Effector memory CD4-positive, alpha-beta T cell (primary cell): ENCODE measurements at places on chromosomes 2 and 18.

- DNase-seq, result no peak
Measured at GRCh38 chr2:241568726-241569125, 10.2 kb downstream of the BOK start.

DNA sequence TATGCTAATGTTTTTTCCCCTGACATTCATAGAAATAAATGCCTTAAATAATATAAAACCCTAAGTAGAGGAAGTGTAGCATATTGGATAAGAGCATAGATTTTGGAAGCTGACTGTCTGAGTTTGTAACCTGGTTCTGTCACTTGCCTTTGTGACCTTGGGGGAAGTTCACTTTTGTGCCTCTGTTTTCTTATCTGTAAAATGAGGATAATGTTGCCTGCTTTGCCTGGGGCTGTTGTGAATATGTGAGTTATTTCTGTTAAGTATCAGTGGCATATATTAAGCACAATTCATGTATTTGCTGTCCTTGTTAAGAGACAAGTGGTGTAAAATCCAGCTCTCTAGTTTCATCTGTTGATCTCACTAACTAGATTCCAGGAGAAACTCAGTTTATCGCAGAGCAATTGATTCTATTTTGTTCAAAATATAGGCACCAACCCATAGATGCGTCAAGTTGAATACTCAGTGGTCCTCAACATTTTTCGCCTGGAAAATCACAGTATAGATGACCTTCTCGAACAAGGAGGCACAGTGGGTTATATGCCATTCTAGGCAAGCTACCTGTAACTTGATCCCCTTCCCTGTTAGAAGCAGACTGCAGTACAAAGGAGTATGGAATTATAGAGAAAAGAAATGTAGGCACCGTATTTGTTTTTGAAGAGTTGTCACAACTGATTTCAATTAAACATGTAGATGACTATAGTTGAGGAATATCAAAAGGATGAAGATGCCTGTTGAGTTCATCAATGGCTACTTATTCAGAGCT lies 67.0 kb downstream of the SOCS6 start:
- DNase-seq, result no peak

GRCh38 chr2:148103946-148104345 lies 83.1 kb downstream of the MBD5 start:
- DNase-seq, result no peak

- no peak for DNase-seq
Measured at GRCh38 chr18:36448384-36449290, 151.1 kb downstream of the FHOD3 start.

DNA sequence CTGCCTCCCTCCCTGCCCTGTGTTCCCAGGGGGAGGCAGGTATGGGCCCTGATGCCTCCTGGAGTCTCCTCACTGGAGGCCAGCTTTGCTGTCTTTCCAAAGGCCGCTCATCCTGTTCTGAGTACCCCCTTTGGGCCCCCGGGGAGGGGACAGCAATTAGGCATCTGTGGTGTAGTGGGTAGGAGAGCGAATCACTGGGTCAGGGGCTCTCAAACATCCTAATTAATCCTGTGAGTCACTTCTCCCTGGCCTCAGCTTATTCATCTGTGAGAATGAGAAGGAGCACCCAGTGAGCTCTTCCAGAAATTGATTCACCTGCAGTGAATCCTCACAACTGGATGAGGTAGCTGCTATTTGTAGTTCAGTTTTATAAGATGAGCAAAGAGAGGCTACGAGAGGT lies 16.4 kb downstream of the TET3 start:
- no peak for DNase-seq

GRCh38 chr2:161063157-161063945 lies 96.9 kb upstream of the TANK start:
- peak; percentile 38 for DNase-seq

DNA sequence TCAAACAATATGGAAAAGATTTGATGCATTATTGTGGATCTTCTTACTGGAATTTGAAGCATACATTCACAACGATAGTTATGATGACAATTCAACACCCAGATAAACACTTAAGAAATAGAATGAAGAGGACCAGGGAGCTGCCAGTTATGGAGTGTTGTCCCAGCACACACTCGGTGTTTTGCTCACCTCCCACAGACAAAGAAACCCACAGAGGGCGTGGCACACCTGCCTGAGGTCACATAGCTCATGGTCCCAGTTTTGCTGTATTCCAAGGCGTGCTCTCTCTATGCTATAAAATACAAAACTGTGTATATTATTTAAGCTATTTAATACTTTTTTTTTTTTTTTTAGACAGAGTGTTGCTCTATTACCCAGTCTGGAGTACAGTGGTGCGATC lies 31.1 kb downstream of the EFR3B start:
- DNase-seq, result no peak

GRCh38 chr2:163441603-163442002 lies 294.2 kb downstream of the FIGN start:
- no peak for DNase-seq

GRCh38 chr2:97870396-97870843 lies 125.3 kb downstream of the TMEM131 start:
- no peak for DNase-seq

- DNase-seq, result no peak
Measured at GRCh38 chr2:9199716-9200632, 6.6 kb upstream of the ASAP2 start.

GRCh38 chr2:80073134-80073561 lies 231.4 kb downstream of the LRRTM1 start:
- DNase-seq, result no peak

DNA sequence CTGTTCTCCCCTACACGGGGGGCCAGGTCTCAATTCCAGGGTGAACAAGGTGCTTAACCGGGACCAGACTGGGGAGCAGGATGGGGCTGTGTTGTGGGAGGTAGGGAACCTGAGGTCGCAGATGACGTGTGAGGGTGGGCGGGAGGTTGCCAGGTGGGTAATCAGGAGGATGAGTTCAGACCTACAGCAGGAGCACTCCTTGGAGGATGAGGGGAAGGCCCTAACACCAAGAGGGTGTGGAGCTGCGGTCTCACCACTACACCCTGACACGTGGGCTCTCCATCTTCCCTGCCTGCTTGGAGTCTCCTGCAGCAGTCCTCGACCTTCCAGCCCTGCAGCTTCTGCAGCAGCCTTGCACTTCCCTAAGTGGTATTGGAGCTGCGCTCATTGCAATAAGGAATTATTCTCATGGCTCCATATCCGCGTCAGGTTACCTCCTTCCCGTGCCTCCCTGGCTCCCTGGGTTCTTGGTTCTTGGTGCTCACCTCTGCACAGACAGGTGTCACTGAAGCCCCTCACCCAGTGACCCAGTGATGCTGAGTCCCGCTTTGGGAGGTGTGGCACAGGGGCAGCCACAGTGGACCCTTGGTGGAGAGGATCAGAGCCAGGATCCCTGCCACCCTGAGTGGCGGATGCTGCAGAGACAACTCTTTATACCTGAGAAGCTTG lies 15.5 kb downstream of the SH3BP4 start:
- no peak for DNase-seq

DNA sequence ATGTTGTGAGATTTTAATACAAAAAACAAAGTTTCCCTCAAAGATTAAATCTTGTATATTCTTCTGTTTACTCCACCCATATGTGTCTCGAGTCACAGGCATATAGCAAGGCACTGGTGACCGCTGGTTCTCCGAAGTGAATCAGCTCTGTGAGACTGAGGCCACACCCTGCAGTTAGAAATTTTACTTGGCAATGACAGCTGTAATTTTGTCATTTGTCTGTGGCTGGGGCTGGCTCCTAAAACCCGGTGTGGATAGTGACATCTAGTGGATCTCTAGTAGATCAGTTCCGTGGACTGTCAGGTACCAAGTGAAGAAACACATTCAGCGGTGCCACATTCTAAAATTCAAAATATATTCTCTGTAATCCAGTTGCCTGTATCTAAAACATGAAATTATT lies 278.0 kb downstream of the NEDD4L start:
- peak; percentile 6 for DNase-seq

GRCh38 chr2:119426801-119427395 lies 4.8 kb upstream of the TMEM37 start:
- DNase-seq, result no peak

DNA sequence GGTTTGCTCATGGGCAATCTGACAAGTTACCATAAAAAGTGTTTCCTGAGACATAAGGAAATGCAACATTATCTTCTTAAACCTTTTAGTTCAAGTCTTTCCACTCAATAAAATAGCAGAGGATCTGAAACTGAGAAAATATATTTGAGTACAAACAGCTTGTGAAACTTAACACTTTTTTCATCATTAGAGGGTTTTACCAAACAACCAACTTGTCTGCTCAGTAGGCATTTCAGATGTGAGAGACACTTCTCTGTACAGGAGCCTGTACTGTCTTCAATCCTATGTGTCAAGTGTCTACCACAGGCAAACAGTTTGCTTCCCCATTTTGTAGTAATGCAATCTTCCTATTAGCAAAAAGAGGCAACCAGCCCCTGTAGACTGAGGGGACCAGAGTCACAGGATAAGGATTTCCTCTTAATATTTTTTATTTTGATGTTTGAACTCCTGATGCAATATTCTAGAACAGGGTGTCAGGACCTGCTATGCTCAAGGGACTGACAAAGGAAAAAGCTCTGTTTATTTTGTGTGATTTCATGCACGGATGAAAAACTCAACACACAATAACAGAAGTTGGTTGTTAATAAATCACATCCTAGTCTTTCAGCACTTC lies 159.1 kb upstream of the LHCGR start:
- DNase-seq, result no peak

DNA sequence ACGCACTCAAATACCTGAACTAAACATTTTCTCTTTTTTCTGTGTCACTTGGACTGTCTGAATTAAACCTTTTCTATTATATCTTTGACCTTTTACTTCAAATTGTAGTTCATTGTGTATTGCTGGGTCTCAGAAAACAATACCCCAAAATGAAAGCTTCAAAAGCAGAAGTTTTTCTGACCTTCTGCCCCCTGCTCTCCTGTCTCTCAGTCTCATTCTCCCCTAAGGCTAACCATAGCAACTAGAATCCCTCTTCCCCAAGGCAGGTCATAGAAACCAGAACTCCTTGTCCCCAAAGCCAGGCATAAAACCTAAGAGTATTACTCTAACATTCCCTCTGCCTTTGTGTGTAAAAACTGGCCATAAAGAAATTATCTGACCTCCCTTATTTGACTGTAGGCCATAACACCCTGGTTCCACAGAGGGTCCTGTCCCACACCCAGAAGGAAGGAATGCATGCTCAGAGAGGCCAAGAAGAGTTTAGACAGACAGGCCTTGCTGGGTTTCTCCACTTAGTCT lies 93.5 kb upstream of the B3GNT2 start:
- DNase-seq, result no peak

DNA sequence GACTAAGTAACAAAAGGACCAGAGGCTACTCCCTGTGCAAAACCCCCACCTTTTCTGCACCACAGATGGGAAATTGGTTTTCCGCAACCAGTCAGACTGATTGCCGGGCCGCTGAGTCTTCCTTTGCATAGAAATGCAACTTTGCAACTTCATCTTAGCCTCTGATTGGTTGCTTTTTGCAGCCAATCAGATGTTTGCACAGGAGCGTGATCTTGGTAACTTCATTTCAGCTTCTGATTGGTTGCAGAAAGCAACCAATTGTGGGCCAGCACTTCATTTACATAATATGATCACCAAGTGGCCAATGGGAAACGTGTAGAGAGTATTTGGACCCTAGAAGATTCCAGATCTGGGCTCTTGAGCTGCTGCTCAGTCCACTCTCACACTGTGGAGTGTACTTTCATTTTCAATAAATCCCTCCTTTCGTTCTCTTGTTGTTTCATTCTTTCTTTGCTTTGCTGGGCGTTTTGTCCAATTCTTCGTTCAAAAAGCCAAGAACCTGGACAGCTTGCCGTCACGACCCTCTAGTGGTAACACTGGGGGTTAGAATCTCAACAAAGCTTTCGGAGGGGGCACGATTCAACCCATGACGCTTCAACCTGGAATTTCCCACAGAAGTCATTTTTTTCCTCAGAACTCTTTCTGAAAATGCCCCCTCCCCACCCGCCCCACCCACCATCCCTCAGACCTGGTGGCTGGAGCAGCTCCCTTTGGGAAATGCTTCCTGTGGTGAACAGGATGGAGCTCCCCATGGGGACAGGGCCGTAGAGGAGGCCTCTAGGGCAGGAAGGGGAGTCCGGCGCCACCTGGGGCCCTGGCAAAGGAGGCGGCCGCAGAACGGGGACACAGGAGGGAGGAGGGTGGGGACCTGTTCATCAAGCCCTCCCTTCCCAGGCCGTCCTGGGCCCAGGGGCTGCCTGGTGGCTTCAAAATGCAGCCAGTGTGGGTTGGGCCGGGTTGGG lies 31.8 kb upstream of the KCNF1 start:
- DNase-seq, result no peak

DNA sequence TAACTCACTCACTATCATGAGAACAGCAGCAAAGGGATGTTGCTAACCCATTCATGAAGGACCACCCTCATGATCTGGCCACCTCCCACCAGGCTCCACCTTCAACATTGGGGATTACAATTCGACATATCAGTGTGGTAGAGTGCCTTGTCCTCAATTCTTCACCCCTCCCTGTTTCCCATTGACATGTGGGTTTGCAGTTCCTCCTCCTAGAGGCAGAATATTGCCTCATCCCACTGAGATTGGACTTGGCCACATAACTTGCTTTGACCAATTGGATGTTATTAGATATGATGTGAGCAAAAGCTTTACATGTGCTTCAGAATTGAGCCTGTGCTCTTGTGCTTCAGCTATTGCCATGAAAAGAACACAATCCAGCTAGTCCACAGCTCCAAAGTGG lies 217.0 kb upstream of the CXCR4 start:
- no peak for DNase-seq

- no peak for DNase-seq
Measured at GRCh38 chr2:151971301-151972051, 127.4 kb downstream of the CACNB4 start.

DNA sequence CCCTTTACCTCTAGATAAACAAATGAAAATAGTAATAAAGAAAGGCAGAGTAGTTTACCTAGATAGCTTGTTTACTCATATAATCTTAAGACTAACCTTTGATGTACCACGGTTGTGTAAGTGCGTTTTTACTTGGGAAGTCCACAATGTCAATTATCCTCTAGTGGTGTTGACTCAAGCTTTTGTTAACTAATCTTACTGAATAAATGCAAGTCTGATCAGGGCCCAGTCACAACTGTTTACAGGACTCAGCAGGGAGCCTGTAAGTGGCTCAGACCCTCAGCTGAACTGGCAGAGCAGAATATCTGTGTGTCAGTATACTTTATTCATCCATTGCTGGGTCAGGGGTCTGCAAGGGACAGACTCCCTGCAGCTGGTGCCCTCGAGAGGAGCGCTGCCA lies 98.1 kb upstream of the ACAA2 start:
- no peak for DNase-seq

DNA sequence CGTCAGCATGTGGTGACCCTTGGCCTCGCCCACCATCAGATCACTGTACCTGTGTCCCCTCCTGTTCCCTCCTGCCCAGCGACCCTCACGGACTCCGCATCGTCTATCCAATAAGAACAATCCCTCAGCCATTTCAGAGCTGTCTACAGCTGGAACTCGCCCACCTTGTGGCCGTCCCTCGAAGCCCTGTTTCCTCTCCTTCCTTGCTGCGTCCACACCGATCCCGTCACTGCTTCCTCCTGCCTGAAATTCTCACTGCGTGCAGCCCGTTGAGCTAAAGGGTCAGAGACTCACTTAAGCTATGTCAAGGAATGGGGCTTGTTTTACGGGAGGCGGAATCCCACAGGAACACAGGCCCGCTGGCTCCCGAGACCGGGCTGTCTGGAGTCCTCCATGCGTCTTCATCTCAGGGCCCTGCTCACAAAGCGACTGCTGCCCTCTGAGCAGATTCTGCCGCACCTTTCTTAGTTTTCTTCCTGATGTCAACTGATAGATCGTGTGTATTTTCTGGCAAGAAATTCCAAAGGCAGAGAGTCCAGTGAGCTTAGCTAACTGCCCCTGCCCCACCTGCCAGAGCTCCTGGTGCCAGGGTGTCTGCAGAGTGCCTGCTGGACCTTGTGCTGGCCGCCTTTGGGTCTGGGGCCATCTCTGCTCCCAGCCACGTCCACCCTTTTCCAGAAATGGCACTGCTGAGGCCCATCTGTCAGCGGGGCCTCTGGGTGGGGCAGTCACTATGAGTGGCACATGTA lies 35.3 kb downstream of the KLHL29 start:
- DNase-seq, result no peak
